Stimulated activated naive CD4-positive, alpha-beta T cell treated with Interleukin-2 at 50 U/mL for 16 hours (primary cell): ENCODE measurements at places on chromosomes 11 and 22.
A peak's percentile ranks its signal among the peaks of the same experiment; 100 is the strongest.

DNA sequence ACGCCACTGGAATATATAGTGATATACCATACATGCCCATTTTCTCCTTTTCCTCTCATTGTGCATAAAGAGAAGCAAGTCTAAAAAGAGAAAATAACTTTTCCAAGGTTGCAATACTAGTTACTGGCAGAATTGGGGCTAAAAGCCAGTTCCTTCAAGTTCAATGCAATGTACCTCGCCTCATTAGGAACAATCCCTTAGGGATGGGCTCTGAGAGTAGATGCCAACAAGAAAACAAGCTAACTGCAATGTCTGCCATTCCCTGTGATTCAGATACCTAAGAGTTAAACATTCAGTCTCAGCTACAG, 114.3 kb downstream of the RBFOX2 start:
- DNase-seq, result no peak

- DNase-seq, result no peak
These were observed 24.3 kb downstream of the AMOTL1 start for GRCh38 chr11:94792451-94792850.

DNA sequence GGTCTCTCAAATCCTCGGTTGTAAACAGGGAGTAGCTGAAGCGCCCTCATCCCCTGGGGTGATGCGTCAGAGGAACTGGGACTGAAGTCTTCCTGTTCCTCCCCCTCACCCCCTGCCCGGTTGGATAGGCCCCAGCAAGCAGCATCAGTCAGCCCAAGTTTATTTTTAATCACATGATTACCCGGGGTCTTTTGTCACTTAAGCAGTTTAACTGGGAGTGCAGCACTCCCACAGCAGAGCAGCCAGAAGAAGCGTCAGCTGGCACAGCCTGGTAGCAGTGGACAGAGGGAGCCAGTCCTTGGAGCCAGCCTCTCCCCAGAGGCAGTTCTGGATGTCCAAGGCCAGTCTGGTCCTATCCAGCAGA, 342.1 kb downstream of the CTTN start:
- no peak for DNase-seq

- DNase-seq, result no peak
These were observed 154.1 kb downstream of the ENTHD1 start for GRCh38 chr22:39739338-39740027.

DNA sequence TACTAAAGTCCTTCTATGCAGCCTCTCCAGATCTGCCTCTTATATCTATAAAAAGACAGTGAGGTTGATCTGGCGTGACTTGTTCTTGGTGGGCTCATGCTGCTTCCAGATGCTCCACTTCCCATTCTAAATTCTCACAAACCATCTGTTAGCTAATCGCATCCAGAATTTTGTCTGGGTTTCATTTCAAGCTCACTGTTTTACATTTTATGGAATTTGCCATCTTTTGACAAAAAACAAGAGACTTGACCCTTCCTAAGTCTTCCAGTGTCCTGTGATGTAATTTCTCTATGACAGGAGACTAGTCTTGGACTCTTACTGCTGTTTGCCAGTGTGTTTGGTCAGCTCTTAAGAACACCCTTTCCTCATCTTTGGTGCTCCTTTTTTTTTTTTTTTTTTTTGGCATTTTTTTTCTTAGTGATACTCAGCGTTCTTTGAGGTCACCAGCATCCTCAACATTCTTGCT, 23.0 kb downstream of the CRKL start:
- no peak for DNase-seq

DNA sequence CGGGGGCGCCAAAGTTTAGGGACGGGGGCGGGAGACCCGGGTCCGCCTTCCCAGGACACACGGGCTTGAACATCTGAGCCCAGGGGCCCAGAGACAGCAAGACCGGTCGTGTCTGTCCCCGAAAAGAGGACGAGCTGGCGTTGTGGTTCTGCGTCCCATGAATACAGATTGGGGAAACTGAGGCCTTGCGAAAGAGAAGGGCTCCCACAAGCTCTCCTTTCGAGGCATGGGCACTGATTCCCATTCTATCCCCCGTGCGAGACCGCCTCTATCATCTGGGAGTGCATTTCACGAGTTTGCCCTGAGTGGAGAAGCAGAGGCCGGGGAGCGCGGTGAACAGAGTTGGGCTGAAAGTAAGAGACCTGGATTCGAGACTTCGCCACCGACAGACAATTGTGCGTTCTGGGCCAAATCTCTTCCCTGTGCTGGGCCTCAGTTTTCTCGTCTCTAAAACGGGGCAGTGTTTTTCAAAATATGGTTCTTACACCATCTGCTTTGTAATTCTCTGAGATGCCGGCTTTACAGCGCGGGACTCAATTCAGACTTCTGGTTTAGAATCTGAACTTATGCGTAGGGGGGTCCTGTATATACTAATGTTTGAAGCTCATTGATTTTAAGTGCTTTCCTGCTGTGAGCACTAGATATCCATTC, 471 bp downstream of the RNF185 start:
- peak; percentile 24 for DNase-seq

DNA sequence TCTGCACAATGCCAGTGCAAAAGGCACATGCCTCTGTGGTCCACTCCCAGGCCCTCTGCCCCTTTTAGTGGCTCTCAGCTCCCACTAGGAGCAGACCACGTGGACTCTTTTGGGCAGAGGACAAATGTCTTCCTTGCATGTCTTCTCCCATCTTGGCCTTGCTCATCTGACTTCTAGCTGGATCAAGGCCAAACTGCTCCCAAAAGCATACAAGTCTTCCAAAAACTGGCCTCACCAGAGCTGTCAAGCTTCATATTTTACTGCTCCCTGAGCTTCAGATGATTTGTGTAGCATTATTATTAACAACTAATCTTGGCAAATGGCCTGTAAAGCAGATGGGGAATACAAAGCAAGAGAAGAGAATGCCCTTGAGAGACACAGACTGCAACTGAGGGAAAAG, 6.9 kb downstream of the SMPD1 start:
- no peak for DNase-seq

DNA sequence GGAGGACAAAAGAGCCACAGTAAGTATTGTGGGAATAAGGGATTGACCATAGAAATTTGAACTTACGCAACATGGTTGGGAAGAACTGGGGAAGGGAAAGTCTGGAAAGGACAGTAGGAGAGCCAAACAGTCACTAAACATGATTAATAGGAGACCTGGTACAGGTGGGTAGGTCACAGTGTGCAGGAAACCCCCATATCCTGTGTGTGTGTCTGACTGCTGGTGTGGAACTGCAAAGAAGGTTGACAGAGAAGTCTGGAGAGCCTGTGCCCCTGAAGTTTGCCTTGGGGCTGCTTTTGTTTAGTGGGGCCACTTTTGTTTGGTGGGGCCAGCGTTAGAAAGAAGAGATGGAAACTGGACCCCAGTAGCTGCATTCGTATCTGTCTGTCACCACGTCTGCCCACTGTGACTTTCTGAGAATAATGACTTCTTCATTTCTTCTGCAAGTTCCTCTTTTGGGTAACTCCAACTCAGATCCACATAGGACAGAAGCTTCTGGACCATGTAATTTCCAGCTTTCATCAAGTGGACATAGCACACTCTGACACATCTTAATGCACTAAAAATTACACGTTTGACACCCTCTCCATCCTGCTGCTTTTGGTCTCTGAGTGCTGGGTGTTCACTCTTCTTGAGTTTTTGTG, 126.8 kb upstream of the RAG2 start:
- DNase-seq, result no peak

DNA sequence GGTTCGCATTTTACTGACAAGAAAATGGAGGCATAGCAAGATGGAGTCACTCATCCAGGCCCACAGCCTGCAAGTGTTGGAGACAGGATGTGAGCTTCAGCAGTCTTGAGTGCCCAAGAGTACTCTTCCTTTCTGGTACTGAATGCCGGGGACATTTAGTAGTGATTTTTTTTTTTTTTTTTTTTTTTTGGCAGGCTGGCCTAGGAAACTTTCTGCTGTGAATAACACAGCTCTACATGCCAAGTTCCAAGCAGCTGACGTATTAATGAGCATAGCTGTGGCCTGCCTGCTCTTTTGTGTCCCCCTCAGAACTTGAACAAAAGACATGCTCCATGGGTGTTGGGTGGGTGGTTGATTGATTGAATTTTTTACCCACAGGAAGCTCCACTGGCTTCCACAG, 195.5 kb upstream of the CADM1 start:
- DNase-seq, result no peak

GRCh38 chr11:73159297-73159696, 17.2 kb upstream of the FCHSD2 start:
- DNase-seq, result no peak

GRCh38 chr22:30665266-30665665, 2.4 kb downstream of the DUSP18 start:
- DNase-seq, result no peak

- DNase-seq, result no peak
These were observed 120.6 kb downstream of the CHST1 start for GRCh38 chr11:45544826-45545225.

DNA sequence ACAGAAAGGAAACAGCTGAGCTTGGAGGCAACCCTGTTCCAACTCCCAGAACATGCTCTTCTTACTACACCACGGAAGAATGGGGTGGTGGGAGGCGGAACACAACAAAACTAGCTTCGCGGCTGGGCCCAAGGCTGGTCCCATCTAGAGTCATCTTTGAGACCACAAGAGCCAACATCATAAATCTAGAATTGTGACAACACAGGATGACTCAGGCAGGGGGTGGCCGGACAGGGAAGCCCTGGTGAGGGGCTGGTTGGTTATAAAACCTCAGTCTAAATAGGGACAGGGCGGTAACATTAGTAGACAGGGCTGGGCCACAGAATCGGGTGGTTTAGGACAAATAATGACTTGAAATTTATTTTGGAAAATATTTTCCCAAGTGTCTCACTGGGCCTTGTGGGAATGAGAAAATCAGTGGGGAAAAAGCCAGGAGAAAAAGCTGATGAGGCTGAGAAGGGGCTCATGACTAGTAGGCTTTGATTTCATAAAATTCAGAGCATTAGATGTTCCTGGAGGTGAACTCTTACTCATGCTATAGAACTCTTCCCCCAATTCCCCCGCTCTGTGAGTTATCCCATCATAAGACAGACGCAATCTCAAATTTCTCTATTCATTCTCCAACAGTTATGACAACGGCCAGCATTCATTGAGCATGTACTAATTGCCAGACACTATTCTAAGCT, 151.8 kb upstream of the TIMP3 start:
- no peak for DNase-seq

- DNase-seq, result no peak
These were observed 88.3 kb downstream of the EFCAB6 start for GRCh38 chr22:43723816-43724215.

GRCh38 chr11:115659061-115659963, 155.1 kb upstream of the CADM1 start:
- DNase-seq, result no peak

DNA sequence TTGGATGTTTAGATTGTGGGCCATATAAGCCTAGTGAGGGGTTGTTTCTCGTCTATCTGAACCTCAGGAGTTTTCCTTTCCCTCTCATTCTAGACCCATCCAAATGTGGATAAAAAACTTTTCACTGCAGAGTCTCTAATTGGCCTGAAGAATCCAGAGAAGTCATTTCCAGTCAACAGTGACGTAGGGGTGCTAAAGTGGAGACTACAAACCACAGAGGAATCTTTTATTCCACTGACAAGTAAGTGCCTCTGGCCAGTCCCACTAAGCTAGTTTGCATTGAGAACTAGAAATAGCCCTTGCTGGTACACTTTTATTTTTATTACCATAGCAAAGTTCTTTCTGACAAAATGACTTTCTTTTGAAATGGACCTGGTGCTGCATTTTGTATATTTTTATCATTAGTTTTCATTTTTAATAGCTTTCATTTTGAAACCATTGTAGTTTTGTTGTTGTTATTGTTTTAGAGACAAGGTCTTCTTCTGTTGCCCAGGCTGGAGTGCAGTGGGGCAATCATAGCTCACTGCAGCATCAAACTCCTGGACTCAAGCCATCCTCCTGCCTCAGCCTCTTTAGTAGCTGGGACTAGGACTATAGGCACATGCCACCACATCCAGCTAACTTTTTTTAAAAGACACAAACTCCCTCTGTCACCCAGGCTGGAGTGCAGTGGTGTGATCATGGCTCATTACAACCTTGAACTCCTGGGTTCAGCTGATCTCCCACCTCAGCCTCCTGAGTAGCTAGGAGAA, 14.6 kb upstream of the PHLDB1 start:
- no peak for DNase-seq

GRCh38 chr11:81301166-81301830, 1432.4 kb downstream of the FAM181B start:
- DNase-seq, result no peak

- DNase-seq, result no peak
These were observed 41.9 kb upstream of the MN1 start for GRCh38 chr22:27843441-27843840.

GRCh38 chr22:27475548-27475897, 326.0 kb downstream of the MN1 start:
- DNase-seq, result no peak

GRCh38 chr22:31288496-31289240, 3.6 kb downstream of the PIK3IP1 start:
- DNase-seq, result no peak

DNA sequence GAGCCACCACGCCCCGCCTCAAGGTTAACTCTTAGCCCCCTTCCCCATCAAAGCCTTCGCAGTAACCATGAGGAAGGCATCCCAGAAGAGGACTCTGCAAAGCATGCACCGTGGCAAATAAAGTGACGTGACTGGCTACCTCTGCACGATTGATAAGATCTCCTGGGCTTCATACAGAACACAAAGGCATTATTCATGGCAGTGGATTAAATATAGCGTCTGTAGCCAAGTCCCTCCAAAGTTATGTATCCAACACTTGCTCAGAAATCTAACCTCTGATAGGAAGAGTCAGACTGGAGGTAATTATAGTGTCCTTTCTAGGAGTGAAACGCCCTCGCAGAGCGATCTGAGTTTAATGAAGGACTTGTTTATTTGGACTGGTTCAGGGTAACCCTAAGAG, 22.4 kb downstream of the CPT1A start:
- no peak for DNase-seq

DNA sequence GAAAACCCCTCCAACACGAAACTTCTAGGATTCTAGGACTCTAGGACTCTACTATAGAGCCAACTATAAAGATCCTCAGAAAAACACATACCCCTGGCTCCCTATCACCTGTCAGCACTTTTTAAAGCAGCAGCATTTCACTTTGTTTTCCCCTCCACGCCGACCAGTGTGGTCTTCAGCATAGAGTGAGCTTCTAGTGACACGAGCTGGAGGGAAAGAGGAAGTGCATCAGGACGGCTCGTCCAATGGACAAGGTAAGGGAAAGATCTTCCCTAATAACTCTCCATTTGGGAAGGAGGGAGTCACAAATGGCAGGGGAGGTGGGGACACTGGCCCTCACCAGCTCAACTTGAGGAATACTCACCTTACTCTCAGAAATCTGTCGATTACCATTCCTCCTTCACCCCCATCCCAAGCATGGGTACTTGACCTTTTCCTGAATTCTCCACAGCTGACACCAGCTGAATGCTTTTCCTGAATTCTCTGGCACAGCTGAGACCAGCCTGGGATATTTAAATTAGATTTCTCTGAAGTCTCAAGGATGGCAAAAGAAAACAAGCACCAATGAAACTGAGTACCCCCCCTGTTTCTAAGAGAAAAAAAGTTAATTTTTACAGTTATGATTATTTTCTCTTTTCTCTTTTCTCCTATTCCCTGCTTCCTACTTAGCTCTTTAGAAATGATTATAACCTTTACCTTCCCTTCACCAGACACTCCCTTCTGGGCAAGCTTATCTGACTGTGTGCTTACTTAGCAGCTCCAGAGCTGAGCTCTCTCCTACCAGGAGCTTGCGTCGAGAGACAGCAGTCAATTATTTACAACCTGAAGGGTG, 33.3 kb upstream of the NNMT start:
- DNase-seq, result no peak
